ENCODE measurements at places on chromosomes 6 and 20.

GRCh38 chr6:144083172-144083571 lies 12.2 kb downstream of the SF3B5 start:
- no peak for DNase-seq

DNA sequence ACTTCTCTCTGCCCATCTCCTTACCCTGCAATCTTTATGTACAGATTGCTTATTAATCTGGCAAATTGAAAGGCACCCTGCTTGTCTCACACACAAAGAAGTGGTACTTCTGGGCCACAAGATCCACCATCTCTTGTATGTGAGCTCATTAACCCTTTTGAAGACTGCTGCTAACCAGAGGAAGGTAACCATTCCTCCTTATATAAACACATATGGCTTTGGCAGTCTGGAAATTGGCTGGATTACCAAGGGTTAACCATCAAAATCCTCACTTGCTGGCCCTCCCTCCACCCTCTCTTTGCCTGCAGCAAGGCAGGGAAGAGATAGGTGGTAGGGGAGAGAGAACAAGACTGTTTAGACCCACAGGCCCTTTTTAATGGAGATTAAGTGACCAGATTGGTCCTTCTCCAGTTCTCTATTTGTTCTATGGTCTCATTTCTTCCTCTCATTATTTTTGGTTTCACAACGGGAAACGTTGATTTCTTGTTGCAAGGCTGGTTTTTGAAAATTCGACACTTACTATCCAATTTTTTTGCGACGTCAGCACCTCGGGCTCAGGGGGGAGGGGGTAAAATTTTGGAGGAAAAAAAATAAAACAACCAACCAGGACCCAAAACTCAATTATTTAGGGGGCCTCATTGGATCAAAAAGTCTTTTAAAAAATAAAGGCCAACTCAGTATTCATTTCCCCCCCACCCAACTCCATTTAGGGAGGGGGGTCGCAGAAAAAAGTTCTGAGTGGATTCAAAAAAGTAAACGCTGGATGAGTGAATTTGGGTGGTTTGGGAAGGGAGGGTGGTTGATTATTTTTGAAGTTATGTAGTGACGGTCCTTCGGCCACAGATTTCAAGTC lies 859 bp downstream of the PPP1R10 start:
- DNase-seq: peak; percentile 82

GRCh38 chr20:15364781-15365180 lies 1027.4 kb upstream of the FLRT3 start:
- no peak for DNase-seq

- no peak for DNase-seq
These were observed 480 bp upstream of the NT5E start for GRCh38 chr6:85449388-85449817.

- no peak for DNase-seq
These were observed 22.3 kb upstream of the RCAN2 start for GRCh38 chr6:46513533-46513932.

GRCh38 chr20:4327956-4328355 lies 312.6 kb upstream of the RNF24 start:
- no peak for DNase-seq

- no peak for DNase-seq
These were observed 47.2 kb upstream of the TMEM244 start for GRCh38 chr6:129908356-129908755.

DNA sequence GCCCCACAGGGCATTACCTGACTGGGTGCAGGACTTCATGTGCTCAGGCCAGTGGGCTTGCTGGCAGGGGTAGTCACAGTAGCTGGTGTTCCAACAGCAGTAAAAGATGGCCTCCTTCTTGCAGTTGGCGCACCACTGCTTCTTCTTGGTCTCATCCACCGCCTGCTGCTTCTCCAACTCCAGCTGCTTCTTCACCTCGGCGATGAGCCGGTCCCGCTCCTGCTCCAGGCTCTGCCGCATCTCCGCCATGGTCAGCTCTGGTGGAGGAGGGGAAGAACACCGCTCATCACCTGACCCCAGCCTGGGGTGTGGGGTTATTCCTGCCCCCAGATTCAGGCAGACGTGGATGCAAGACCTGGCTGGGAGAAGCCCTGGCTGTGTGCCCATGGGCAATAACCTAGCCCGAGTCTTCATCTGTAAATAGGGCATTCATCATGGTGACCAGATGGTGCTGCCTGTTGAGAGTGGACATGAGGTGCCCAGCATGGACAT lies 132.2 kb downstream of the ZMYND8 start:
- no peak for DNase-seq

DNA sequence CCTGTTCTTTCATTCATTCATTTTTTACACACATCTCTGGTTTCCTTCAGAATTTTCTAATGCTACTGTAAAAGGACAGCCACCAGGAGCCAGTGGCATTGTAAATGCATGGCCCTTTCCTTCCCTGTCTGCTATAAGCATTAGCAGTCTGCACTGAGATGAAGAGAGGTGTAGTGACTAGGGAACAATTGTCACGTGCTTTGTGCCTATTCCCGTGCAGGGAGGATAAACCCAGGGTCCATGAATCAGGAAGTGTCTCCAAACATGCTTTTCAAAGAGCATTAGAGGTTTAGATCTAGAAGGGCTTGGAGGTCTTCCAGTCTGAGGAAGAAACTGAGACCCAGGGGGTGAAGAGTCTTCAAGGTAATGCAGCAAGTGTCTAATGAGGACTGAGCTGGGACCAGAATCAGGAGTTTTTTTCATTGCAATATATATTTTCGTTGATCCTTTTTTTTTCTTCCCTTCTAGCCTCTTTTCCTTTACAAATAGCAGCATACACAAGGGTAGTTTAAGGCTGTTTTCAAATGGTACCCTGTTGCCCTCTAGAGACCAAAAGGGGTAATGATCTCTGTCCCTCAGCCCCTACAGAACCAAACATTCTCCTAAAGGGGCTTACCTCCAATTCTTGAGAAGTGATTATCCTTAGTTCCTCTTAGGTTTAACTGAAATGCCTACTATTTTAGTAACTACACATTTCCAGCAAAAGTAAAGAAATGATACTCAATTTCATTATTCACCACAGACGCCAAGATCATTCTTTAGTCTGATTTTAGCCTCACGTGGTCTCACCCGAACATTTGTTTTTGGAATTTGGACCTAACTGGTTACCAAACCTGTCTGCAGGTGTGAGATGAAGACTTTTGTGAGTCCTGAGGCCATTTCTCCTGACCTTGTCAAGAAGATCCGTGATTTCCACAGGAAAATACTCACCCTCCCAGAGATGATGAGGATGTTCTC lies 6.6 kb downstream of the TRIM15 start:
- peak; percentile 84 for DNase-seq

GRCh38 chr6:111837641-111838500 lies 35.4 kb downstream of the FYN start:
- DNase-seq: no peak
